ENCODE measurements at places on chromosomes 7 and 10.

- no peak for DNase-seq
These were observed 587.0 kb downstream of the PARD3 start for GRCh38 chr10:34228066-34228465.

- peak; percentile 9 for DNase-seq
These were observed 156.6 kb downstream of the ADRA2A start for GRCh38 chr10:111233439-111233838.

DNA sequence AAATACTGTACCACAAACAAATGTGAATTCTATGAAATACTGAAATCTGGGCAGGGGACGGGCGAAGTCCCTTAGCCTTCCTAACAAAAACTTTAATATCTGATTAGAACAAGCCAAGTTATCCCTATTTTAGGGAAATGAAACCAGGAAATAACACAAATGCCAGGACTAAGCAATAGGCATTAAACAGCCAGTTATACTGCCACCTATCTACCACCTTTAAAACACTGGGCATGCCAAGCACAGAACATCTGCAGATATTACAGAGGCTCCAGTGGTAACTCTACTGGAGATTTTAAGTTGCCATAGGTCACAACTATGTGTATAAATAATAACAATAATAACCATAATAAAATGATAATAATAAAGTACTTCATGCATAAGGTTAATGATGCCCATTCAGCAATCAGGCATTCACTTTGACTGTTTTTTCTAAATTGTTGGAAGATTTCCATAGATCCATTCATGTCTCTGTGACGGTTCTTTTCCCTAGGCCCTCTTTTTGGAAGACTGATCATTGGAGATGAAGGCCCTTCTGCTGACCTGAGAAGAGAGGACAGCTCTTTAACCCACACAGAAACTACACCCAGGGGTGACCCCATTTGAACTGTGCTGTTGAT, 195.7 kb downstream of the CACNA2D1 start:
- peak; percentile 40 for DNase-seq

GRCh38 chr7:151428378-151429236, 11.3 kb downstream of the CRYGN start:
- DNase-seq: no peak

GRCh38 chr10:17199351-17199804, 2.1 kb downstream of the TRDMT1 start:
- DNase-seq: peak; percentile 66
